Midbrain (tissue), 1 donor: ENCODE measurements at places on chromosomes 13 and 19.

DNA sequence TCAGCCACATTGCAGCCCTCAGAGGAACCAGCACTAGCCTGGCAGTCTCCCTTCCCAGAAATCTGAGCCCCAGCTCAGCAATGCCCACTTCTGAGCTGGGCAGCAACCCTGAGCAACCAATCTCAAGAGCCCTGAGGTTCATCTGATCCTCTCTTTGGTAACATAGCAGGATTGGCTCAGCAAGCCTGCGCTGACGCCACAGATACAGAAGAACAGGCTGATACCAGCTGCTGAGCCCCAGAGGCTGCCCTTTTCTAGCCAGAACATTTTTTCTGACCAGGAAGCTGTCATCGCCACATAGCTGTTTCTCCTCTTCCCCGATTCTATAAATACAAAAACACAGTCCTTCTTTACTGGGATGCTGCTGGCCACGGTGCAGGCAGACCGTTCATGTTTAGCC, 59.8 kb downstream of the TRPM4 start:
- no peak for DNase-seq

- DNase-seq = peak; percentile 71
Measured at GRCh38 chr19:3343619-3344502, 22.5 kb upstream of the NFIC start.

DNA sequence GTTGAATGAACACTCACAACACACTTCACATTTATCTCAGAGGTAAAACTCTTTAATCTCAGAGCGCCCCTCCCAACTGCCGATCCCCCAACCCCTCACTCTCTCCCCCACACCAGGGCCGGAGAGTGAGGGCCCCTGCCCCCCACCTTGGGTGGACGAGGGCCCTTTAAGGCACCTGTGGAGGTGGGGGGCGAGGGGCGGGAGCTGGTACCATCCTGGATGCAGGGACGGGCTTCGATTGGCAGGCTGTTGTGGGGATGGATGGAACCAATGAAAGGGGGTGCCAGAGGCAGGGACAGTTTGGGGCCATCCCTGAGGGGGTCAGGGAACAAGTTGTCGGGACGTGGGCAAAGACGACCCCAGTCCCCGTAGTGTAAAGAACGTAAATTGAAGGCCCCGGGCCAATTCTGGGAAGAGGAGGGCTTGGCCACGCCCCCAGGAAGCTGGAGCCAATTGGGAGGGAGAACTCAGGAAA, 1.7 kb upstream of the PNKP start:
- DNase-seq = no peak

GRCh38 chr19:35355791-35356460, 2.3 kb upstream of the FFAR3 start:
- no peak for DNase-seq

DNA sequence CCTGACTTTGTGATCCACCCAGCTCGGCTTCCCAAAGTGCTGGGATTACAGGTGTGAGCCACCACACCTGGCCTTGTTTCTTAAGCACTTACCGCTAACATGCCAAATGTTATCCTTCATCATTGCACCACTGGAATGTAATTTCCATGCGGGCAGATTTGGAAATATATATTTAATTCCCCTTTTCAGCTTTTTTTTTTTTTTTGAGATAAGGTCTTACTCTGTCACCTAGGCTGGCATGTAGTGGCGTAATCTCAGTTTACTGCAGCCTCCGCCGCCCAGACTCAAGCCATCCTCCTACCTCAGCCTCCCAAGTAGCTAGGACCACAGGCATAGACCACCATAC, 4.3 kb upstream of the UPK1A start:
- no peak for DNase-seq

DNA sequence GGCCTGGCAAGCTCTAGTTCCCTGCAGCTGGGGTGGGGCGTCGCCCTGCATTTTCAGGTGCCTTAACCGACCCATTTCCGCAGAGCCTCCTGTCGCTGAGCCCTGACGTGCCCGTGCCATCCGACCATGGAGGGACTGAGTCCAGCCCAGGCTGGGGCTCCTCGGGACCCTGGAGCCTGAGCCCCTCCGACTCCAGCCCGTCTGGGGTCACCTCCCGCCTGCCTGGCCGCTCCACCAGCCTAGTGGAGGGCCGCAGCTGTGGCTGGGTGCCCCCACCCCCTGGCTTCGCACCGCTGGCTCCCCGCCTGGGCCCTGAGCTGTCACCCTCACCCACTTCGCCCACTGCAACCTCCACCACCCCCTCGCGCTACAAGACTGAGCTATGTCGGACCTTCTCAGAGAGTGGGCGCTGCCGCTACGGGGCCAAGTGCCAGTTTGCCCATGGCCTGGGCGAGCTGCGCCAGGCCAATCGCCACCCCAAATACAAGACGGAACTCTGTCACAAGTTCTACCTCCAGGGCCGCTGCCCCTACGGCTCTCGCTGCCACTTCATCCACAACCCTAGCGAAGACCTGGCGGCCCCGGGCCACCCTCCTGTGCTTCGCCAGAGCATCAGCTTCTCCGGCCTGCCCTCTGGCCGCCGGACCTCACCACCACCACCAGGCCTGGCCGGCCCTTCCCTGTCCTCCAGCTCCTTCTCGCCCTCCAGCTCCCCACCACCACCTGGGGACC, 1.2 kb downstream of the ZFP36 start:
- no peak for DNase-seq

DNA sequence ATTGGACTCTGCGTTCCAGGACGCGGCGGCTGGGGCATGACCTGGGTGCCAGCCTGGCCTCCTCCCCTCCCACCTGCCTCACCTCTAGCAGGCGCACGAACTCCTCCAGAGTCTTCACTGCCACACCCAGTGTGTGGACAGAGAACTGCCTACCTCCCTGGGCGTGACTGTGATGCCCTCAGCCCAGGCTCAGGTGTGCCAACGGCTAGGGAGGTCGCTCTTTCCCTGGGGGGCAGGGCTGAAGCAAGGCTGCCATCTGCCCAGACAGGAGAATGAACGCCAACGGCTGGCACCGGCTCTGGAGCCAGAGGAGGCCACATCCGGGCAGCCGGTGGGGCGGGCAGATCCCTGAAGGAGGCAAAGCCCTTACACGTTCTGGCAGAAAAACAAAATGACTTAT, 11.3 kb downstream of the NANOS3 start:
- DNase-seq = no peak

GRCh38 chr13:110103026-110103425, 203.9 kb downstream of the COL4A1 start:
- no peak for DNase-seq

DNA sequence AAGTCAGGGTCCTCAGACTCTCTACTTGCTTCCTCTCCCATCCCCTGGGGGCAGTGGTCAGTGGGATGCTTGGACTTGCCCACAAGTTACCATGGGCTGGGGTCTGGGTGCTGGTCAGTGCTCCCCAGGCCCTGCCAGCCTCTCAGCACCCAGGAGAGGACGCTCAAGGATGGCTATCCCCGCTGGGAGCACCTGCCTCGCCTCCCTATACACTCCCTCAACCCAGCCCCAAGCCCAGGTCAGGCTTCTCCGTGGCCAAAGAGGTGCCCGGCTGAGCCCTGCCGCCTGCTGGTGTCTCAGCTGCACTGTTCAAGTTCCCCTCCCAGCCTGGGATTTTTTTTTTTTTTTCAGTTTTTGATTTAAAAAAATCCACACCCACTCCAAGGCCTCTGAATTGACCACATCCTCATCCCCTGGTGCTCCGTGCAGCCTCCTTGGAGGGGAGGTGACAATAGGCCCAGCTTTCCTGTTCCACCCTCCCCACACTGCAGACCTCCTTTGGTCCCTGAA, 10.8 kb downstream of the F2RL3 start:
- DNase-seq = no peak

DNA sequence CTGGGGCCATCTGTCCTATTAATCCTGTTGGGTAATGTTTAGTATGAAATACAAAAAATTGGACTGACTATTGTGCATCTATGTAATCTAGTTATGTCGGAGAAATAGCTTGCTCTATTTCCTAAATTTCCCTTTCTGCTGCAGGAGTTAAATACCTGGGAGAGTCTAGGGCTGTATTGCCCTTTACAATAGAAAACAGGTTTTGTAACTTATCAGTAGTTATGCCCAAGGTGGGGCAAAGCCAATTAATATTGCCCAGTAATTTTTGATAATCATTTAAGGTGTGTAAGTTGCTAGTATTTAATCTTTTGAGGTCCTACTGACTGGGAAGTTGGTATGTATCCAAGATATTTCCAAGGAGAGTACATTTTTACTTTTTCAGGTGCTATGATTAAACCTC, 838.1 kb downstream of the DACH1 start:
- DNase-seq = no peak

GRCh38 chr19:38838208-38838985, 6.8 kb upstream of the ECH1 start:
- no peak for DNase-seq

DNA sequence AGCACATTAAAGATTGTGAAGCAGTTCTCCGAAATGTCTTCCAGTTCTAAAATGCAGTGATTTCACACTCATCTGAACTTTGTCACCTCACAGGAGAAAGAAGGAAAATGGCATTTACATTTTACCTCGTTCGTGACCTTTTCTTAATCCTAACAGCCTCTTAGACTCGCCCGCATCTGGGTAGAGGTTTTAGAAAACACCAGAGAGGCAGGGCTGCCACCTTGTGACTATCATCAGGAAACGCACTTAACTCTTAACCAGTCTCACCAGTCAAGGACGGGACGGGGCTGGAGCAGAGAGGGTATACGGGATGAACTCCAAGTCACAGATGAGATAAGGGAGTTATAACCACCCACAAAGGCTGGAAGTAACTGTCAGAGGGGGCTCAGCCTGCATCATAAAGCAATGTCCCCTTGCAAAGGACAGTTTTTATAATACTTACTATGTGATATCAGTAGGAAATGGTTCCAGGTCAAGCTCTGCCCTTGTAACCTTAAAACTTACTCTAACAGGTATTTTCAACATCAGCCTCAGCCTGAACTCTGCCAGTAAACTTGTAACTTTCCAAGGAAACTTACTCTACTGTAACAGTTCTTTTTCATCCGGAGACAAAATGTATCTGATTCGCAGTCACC, 8.6 kb upstream of the CEACAM6 start:
- DNase-seq = peak; percentile 11

DNA sequence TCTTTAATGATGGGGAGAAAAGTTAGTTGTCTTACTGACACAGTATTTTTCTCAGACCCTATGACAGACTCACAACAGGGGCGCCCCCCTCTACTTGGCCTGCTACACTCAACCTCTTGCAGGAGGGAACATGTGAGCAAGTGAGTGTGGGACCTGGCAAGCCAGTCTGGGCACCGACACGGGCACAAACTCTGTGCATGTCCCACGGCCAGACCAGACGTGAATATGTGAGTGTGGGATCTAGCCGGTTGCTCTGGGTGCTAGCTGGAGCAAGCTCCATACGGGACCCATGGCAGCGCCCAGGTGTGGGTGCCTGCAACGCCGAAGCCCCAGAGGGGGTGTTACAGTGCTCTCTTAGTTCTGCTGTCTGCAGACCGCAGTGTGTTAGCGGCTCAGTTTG, 1437.3 kb upstream of the MIR17HG start:
- no peak for DNase-seq

GRCh38 chr13:31786011-31786410, 46.7 kb downstream of the RXFP2 start:
- no peak for DNase-seq

- no peak for DNase-seq
Measured at GRCh38 chr13:38902551-38902950, 88.1 kb downstream of the STOML3 start.

- no peak for DNase-seq
Measured at GRCh38 chr19:28829762-28830161, 383.2 kb downstream of the UQCRFS1 start.

GRCh38 chr13:36834299-36834698, 15.3 kb downstream of the RFXAP start:
- DNase-seq = no peak

DNA sequence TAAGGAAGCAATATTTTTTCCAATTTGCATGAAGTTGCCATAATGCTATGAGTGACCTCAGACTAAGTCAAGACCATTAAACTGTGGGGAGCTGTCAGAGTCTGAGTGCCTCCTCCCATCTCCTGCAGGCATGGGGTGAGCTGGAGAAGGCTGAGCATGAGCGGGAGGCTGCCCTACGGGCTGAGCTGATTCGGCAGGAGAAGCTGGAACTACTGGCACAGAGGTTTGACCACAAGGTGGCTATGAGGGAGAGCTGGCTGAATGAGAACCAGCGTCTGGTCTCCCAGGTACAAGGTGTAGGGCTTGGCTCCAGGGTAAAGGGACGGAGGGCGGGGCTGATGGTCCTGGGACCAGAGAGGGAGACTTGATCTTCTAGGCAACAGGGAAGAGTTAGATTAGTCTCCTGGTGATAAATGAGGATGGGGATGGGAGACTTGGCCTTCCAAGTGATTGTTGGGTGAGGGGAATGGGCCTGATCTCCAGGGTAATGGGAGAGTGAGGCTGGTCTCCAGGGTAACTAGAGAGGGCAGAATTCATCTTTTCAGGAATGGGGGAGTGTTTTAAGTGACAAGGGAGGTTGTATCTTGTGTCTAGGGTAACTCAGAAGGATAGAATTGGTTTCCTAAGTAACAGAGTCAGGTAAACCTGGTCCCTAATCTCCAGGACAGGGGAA, 36.0 kb downstream of the SPTBN4 start:
- DNase-seq = no peak

GRCh38 chr19:5403968-5404640, 51.1 kb upstream of the ZNRF4 start:
- DNase-seq = peak; percentile 46

DNA sequence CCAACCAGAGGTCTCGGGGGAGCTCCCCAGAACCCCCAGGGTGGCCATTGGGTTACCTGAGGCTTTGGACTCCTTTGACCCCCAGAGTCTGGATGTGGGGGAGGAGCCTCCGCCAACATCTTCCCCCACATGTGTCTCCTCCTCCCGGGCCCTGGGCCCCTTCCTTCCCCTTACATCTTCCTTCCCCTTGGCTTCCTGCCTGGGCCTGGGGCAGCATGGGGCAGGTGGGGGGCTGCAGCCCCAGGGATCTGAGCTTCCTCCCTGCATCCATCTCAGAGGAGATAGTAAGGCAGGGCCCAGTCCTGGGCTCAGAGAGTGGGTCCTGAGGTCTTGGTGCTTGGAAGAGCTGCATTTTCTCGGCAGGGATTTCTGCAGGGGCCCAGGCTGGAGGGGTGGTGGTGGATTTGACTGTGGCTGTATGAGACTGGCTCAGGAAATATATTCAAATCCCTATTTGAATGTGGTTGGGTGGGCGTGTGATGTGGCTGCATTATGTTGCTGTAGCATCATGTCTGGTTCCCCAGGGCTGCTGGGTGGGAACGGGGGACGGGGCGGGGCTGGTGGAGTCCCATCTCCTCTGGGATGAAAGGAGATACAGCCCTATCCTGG, 919 bp downstream of the VAV1 start:
- DNase-seq = peak; percentile 10

DNA sequence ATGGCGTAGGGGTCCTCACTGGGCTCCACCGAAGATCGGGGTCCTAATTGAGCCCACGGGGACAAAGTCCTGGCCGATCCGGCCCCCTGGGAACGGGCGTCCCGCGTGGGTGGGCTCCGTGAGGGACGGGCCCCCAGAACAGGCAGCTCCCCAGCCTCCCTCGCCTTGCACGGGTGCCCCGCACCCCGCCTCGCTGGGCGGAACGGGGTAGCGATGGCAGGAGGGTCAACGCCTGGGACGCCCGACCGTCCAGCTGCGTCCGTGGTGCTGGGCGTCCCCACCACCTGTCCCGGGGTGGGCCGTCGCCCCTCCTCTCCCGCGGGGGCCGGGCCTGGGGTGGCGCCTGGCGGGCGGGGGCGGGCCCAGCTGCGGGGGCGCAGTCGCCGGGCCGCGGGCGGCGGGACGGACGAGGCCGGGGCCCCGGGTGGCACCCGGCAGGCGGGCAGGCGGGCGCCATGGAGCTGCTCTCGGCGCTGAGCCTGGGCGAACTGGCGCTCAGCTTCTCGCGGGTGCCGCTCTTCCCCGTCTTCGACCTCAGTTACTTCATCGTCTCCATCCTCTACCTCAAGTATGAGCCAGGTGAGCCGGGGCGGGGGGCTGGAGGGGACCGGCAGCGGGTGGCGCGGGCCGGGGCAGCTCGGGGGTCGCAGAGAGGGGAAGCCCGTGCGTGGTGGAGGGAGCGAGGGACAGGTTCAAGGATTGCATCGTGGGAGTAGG, at the start of gene TMEM38A:
TSS of gene TMEM38A (plus strand) at position 377 of the 717 bp plus-strand sequence. CDS start at position 456, 79 bp downstream.
- peak; percentile 29 for DNase-seq
